ENCODE measurements at places on chromosomes 16 and 17.

DNA sequence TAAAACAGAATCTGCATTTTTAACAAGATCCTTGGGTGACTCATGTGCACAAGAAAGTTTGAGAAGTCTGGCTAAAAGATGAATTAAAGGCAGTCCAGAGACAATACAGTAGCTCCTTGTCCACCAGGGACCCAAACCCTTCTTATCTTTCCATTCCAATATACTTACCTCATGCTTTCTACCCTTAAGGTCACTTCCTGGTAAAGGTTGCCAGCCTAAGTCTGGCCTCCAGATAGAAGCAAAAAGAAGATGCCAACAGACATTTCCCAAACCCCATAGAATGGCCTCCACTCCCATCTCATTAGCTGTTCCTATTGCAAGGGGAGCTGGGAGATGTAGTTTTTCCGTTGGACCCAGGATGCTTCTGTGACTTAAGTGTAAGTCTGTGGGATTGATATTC, 101.4 kb upstream of the XYLT1 start:
- DNase-seq, result no peak

GRCh38 chr16:53078247-53078646, 23.5 kb downstream of the CHD9 start:
- DNase-seq, result no peak

DNA sequence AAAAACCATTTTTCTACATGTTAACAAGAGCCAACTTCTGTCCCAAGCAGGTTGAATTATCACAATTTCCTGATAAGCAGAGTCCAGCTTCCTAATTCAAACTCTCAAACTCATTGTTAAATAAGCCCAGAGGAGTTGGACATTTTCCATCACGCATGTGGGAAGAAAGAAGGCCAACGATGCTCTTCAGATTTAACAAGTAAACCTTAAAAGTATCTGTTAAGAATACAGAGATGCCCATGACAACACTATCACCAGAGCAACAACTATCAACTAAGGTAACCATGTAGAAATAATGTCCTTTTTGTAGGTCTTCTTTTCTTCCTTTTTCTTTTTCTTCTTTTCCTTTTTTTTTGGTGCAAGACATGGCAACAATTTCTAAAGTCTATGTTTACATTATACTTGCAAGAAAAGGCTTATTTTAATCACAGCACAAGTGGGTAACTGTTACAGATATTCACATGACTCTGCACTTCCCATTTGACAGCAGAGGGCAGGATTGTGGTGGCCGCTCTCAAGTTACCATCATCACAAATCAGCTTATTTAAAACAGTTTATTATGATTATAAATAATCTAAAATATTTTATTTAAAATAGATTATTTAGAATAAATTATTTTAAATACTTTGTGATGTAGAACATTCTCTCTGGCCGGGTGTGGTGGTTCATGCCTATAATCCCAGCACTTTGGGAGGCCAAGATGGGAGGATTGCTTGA, 35.7 kb upstream of the DHRS7B start:
- no peak for DNase-seq

- peak; percentile 8 for DNase-seq
Measured at GRCh38 chr16:31298958-31299357, 39.2 kb downstream of the ITGAM start.

DNA sequence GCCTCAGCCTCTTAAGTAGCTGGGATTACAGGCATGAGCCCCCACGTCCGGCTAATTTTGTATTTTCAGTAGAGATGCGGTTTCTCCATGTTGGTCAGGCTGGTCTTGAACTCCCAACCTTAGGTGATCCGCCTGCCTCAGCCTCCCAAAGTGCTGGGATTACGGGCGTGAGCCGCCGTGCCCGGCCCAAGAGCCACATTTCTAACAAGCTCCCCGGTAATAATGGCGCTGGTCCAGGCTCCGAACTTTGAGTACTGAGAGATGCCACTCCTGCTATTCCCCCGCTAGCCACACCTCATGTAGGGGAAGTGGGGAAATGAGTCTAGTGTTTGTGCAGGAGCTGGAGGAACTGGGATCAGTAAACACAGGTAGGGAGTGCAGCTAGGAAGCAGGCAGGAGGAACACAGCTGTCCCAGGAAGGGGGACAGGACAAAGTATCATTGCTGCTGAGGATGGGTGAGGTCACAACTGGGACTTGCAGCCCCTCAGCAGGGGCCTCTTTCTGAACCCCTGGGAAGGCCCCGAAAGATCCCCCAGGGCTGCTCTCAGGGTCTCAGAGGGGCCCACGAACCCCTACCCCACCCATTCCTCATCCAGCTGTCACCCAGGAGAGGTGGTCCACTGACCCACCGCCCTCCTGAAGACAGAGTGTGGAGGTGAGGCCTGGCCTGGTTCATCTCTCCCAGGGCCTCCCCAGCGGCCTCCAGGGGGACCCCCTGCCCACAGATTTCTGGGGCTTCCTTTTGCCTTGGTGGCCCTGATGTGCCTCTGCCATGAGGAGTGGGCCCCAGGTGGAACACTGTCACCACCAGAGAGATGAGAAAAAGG, 3.7 kb upstream of the KREMEN2 start:
- no peak for DNase-seq

DNA sequence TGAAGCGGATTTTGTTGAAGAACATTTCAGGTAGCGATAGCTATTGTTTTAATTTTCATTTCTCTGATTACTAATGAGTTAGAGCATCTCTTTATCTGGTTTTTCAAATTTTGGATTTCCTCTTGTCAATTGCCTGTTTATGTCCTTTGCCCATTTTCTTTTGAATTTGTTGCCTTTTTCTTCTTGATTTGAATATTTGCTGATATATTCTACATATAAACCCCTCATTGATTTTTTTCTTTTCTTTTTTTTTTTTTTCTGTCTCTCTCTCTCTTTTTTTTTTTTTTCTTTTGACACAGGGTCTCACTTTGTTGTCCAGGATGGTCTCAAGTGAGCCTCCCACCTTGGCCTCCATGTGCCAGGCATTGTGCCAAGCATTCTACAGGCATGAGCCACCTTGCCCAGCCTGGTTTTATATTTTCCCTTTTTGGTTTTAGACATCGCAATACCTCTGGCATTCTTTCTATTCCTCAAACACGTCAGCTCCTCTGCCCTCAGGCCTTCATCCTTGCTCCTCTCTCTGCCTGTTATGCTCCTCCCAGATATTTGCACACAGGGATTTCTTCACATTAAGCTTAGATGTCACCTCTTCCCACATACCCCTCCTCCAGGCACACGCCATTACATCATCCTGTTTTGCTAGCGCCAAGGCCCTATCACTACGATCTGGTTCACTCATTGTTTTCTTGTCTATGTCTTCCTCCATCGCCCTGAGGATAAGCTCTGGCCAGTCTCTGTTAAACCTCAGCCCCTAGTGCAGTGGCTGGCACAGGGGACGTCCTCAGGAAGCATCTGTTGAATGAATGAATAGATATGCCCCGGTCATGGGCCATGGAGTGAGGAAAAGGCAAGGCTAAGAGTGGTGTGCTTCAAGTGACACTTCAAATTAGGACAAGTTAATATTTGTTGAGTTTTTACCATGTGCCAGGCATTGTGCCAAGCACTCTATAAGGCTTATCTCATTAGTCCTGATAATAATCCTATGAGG, 8.6 kb downstream of the SARM1 start:
- no peak for DNase-seq
